ENCODE measurements at places on chromosomes 7 and 10. TPM values are rescaled to one million over a fixed set of nuclear protein-coding genes. Genes with fewer than 3 reads are reported as not detected.

GRCh38 chr7:68587599-68587998 is 1010.7 kb upstream of the AUTS2 start:
- no peak for DNase-seq

- DNase-seq, result no peak
These were observed 12.8 kb downstream of the ICA1 start for GRCh38 chr7:8249121-8249520.

DNA sequence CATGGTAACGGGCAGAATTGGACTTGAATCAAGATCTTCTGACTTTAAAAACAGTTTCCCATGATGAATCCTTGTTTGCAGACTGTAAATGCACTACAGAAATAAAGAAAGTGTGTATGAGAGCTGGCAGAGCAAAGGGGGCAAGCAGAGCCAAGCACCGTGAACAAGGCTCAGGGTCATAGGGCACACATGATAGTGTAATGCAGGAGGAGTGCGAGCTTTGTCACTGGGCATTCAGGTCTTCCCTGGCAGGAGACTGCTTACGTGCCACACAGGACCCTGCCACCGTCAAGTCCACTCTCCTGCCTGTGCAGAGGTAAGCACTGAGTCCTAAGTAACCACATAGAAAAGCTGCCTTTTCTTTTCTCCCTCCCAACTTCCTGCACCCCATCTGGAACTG is 93.1 kb upstream of the NPVF start:
- no peak for DNase-seq

PNLIPRP1 gene
- total RNA-seq, result not detected

CYP2E1 gene
- total RNA-seq, result 7.1 TPM

STX1A gene
- total RNA-seq, result 119 TPM
